Right lung (tissue), 10 donors: ENCODE measurements at places on chromosomes 4 and X. TPM values are rescaled to one million over a fixed set of nuclear protein-coding genes. Genes with fewer than 3 reads are reported as not detected.

- DNase-seq = no peak
Observed at GRCh38 chrX:41931591-41931990, 8.2 kb upstream of the CASK start.

The GLOD5 gene
- 1.9 TPM for polyA plus RNA-seq

The UGT2B10 gene
- 1.7 TPM for polyA plus RNA-seq

DNA sequence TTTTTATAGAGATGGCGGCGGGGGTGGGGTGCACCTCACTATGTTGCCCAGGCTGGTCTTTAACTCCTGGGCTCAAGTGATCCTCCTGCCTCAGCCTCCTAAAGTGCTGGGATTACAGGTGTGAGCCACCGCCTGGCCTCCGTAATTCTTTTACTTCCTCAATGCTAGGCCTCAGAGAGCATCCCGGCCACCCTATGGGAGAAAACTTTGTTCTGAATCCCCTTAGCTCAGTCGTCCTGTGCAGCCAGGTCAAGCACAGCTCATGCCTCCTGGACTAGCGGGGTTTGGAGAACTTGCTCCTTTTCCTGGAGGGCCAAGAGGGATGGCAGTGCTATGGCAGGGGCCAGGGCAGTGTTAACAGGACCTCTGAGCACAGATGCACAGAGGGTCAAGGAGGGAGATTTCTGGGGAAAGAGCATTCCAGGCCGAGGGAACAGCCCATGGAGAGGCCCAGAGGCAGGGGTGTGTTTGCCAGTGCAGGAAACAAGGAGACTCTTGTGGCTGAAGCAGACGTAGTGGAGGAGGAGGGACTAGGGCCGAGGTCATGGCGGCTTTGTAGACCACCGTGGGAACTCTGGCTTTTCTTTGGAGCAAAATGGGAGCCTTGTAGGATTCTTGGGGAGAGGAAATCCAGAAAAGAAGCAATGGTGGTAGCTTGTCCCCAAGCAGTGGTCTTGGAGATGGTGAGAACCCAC lies 9.8 kb upstream of the TNIP2 start:
- DNase-seq = no peak

DNA sequence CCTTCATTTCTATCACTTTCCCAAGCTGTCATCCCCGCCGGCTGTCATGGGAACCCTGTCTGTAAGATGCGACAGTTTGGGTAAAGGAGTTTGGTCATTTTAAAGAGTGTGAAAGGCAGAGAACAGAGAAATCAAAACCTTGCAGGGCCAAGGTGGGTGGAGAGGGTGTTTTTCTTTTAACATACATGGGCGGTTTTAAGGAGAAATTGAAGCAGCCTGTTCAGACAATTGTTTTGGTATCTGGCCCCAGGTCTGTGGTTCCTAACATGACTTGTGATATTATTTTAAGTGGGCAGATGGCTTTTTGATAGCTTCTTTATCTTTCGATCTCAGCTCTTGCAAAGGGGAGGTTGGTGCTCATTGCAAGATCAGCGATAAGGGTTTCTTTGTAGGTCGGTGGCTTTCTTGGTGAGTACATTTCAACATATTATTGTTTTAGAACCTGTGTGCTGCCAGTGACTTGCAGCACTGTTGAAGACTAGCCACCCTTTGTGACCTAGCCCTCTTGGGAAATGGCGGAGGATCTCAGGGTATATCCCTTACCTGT lies 3.7 kb downstream of the PPP1R3F start:
- DNase-seq = no peak

The CSAG3 gene
- not detected for polyA plus RNA-seq

The CCKAR gene
- polyA plus RNA-seq = 0.18 TPM

The UGT2B7 gene
- polyA plus RNA-seq = 15.8 TPM

DNA sequence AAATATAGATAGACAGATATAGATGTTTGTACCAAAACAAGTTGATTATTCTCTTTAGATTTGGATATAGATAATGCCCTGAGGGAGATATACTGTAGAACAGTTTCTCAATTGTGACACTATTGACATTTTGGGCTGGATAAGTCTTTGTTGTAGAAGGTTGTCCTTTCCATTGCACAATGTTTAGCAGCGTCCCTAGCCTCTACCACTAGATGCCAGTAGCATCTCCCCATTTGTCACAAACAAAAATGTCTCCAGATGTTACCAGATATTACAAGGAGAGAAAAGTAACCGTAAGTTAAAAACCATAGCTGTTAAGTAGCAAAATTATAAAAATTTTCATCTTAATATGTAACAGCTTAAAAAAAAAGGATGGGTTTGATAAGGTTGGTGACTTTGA lies 2595.3 kb downstream of the ARAP2 start:
- DNase-seq = no peak

The USP17L12 gene
- polyA plus RNA-seq = not detected

DNA sequence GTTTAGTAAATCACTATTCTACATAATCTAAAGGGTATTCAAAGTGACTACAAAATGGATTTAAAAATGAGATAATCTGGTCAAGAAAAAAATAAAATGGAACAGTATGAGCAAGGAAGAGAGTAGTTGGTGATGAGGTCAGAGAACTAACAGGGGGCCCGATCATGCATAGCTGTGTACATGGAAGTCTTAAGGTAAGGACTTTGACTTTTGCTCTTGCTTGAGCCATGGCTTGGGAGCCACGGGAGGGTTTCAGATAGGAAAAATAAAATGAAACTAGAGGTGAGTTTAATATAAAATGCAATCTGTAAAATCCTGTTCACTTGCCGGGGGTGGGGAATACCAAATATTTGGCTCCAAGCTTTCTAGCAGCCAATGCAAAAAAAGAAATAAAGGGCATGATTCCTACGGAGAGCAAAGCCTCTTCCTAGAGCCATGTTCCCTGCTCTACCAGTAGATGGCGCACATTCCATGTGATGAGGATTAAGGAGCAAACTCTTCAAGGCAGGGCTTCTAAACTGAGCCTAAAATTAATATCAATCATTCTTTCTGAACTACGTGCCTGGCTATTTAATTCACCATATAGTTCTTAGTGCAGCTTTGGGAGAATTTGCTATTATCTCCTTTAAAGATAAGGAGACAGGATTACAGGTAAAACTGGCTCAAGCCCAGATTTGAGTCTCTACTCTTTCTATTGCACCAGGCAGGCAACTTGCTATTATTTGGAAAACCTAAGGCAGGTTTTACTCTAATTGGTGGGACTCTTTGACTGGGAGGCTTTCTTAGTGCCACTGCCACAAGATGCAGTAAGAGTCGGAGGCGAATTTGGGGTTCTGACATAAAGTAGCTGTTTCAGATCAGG lies 6.8 kb upstream of the CLCN5 start:
- no peak for DNase-seq

DNA sequence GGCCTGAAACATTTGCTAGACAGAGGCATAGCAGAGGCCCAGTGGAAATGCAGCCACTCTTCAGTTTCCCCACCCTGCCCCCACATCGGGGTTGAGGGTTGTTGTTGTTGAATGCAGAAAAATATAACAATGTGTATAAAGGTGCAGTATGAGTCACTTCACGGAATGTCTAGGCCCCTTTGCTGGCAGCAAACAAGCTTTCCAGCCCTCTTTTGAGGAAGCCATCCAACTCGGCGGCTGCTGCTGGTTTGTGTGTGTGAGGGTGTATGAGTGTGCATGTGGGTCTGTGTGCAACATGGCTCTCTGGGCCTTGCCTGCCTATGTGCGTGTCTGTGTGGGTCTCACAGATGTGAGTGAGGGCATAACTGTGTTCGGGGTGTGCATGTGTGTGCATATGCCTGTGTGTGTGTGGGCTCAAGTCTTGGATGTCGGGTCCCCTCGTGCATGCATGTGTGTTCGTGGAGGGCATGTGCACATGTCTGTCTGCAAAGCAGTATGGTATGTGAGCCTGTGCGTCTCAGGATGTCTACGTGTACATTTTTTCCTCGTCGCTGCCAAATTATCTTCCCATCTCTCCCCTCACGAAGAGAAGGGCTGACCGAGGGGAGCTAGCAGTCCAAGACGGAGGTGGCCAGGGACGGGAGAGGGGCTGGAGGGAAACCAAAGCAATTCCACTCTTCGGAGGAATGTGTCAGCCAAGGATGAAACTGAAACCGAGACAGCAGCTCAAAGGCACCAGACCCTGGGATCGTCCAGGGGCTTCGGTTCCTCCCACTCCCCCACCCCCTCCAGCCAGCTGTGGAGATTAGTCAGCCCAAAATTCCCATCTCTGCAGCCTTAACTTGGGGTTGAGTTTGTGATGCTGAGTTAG lies 8.4 kb upstream of the ELF4 start:
- DNase-seq = no peak

The FRMD7 gene
- polyA plus RNA-seq = not detected

DNA sequence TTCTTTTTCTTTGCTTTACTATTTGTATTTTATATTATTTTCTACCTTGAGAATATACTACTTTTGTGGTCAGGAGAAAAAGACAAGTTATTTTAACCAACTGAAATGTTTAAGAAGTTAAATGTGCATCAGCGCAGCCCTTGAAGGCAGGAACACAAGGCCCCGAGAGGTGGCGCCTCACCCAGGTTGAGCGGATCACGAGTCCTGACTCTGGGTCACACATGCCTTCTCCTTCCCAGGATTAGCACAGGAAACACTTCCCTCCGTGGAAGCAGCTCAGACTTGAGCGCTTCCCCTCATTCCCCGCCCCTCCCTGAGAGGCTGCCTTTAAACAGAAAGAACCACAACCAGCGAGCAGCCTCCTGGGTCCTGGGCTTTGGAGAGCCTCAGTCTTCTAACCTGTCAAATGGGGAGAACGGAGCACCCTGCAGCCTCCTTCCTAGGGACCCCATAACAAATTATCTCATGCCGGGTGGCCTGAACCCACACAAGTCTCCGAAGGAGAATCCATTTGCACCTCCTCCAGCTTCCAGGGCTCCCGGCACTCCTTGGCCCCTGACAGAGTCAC lies 217.6 kb downstream of the AFAP1 start:
- no peak for DNase-seq

GRCh38 chr4:145315811-145316225 lies 135.4 kb upstream of the OTUD4 start:
- no peak for DNase-seq

DNA sequence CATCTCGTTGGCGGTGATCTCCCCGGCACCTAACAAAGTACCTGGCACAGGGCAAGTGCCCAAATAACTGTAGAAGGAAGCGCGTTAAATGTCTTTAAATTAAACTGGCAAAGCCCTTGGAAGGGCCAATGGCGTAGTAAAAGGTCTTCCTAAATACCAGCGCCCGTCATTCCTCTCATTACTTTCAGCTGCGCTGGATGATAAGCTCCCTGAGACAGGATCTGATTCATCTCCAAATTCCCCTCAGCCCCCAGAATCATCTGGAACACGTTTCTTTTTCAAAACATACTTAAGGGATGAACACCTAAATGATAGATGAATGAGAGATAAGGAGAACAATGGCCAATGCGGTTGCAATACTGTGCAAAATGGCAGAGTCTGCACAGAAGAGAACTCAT lies 95.1 kb downstream of the AFAP1 start:
- no peak for DNase-seq

DNA sequence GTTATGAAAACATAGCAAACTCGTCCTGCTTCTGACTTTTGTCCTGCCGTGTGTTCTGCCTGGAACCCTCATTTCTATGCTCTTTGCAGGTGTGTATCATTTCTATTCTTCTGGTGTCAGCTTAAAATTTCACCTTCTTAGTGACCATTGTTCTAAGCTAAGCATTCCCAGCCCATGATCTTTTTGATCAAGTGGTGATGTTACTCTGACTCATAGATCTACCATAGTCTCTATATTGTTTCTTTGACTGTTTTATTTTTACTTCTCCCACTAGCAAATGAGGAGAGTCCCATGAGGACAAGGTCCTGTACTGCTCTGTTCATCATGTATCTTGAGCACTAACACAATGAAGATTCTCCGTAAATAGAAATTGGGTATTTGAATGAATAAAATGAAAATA lies 14.1 kb upstream of the CXCL6 start:
- DNase-seq = no peak

DNA sequence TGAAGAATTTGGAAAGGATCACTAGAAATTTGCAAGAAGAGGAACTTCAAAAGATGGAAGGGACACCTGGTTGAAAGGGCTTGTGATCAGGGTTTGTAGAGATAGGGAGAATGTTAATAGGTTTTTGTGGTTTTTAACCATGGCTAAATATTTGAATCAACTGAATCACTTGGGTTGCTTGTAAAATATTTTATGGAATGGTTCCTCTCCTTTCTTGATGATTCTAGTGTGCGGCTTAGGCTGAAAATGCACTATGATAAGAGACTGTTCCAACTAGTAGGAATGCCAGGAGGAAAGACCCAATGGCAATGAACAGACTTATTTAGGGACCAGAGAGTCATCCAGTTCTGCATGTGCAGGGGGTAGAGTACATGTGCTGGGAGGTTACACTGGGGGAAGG lies 408.2 kb downstream of the ARHGAP24 start:
- DNase-seq = no peak

DNA sequence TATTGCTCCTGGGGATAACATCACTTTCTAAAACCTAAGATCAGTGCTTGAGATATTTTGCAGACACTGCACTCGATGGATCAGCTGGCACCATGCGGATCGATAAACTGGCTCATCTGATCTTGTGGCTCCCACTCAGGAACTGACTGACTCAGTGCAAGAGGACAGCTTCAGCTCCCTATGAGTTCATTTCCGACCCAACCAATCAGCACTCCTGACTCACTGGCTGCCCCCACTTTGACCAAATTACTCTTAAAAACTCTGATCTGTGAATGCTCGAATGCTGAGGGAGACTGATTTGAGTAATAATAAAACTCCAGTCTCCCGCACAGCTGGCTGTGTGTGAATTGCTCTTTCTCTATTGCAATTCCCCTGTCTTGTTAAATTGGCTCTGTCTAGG lies 110.1 kb downstream of the ANAPC4 start:
- DNase-seq = no peak

DNA sequence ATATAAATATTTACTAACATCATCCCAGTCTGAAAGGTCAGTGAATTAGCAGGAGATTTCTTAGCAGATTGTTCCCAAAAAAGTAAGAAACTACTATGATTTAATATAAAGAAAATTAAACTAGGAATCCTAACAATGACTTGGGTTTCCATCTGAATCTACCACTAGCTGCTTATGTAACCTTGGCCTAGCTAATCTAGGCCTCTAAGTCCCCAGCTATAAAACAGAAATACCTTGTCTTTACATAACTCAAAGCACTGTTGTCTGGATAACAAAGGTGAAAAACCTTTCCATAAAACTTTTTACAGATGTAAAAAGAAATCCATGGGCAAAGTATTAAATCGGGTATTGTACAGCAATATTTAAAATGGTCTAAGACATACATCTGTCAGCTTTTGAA lies 3.0 kb downstream of the FBXL5 start:
- no peak for DNase-seq

The CENPE gene
- polyA plus RNA-seq = 20.4 TPM

The NXF2B gene
- 0.64 TPM for polyA plus RNA-seq
